Activated naive CD4-positive, alpha-beta T cell treated with anti-CD3 and anti-CD28 coated beads for 36 hours (primary cell): ENCODE measurements at places on chromosomes 2 and 18.

- no peak for DNase-seq
Observed at GRCh38 chr2:15969214-15969613, 28.9 kb downstream of the MYCN start.

GRCh38 chr2:191688934-191689695 is 11.2 kb downstream of the NABP1 start:
- no peak for DNase-seq

GRCh38 chr2:120182019-120182560 is 41.1 kb downstream of the TMEM185B start:
- DNase-seq, result no peak

GRCh38 chr2:16774980-16775898 is 109.6 kb upstream of the CYRIA start:
- DNase-seq, result no peak

DNA sequence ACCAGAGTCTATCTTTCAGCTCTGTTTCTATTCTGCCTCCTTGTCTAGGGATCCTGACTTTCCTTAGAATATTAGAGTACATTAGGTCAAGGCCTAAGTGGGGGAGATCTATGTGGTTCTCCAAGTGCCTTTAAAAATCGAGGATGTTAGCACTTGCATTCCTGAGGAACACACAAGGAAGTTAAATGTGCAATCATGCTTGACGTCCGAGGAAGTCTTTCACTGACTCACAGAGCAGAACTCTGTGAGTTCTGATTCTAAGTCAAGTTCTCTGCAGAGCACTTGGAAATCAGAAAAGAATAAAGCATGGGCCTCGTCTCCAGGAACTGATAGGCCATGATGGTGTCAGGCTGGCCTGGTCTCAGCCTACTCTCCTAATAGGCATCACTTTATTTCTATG is 17.2 kb downstream of the FHOD3 start:
- no peak for DNase-seq

- no peak for DNase-seq
Observed at GRCh38 chr2:170953941-170954340, 24.9 kb downstream of the GORASP2 start.

DNA sequence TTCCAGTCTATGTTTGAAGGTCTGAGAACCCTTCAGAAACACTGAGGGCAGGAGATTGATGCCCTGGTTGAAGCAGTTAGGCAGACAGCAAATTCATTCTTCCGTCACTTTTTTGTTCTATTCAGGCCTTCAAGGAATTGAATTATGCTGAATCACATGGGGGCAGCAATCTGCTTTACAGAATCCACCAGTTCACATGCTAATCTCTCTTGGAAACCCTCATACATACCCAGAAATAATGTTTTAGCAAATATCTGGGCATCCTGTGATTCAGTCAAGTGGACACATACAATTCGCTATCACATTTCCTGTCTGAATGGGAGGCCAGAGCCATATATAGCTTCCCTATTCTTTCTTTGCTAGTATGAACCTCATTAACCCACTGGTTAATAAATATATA is 301.4 kb upstream of the CNTNAP5 start:
- no peak for DNase-seq

DNA sequence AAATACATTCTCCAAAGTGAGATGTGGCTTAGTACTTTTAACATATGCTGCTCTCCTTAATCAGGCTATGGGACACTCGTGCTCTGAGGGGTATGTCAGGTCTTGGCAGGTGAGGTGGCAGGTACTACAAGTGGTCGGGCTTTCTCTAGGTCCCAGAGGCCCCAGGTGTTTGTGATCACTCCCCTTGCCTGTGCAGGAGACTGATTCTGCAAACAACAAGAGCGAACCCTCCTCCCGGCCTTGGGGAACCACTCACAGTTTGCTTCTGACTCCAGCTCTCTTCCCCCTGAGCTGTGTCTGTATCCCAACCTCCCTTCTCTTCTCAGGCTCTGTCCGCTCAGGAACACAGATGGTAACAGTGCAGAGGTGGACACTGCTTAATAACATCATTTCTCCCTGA is 48.1 kb downstream of the ATOH8 start:
- no peak for DNase-seq

GRCh38 chr2:70710038-70710690 is 57.8 kb downstream of the ADD2 start:
- no peak for DNase-seq

DNA sequence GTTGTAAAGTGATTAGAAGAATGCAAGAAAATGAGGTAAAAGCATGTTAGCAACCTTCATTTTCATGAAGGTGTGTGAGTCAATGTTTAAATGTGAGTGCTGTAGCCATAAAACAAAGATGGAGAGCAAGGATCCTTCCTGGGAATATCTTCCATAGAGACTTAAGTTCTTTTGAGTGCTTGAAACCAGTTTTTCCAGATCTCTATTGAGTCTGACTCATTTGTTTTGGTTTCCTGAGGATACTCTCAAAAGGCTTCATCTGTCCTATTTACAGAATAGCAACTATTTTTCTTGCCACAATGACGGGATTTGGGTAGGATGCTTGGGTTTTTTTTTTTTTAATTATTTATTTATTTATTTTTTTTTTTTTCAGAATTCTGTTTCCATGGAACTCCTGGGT is 45.9 kb upstream of the ASB1 start:
- no peak for DNase-seq

- DNase-seq, result no peak
Observed at GRCh38 chr2:72136933-72137497, 10.6 kb downstream of the CYP26B1 start.

DNA sequence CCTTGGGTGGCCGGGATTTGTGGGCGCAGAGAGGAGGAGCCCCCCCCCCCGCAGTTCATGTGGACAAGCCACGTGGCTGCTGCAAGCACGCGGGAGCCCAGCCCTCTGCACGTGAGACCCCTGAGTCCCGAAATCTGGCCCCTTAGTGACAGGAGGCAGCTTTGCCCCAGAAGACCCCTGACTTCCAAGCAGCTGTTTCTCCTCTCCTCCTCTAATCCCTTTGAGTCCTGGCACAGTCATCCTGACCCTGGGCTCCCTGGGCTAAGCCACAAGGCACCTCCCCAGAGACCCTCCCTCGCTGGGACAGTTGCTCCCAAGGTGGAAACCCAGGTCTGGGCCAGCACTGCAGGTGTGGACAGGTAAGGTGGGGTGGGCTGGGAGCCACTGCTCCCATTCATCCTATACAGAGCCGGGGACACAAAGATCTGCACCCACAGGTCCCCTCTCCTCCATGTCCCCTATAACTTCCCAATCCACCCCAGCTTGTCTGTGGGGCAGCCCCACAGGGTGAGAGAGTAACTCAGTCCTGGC is 923 bp downstream of the TEKT4 start:
- no peak for DNase-seq

- no peak for DNase-seq
Observed at GRCh38 chr2:20579866-20580265, 71.0 kb downstream of the HS1BP3 start.

DNA sequence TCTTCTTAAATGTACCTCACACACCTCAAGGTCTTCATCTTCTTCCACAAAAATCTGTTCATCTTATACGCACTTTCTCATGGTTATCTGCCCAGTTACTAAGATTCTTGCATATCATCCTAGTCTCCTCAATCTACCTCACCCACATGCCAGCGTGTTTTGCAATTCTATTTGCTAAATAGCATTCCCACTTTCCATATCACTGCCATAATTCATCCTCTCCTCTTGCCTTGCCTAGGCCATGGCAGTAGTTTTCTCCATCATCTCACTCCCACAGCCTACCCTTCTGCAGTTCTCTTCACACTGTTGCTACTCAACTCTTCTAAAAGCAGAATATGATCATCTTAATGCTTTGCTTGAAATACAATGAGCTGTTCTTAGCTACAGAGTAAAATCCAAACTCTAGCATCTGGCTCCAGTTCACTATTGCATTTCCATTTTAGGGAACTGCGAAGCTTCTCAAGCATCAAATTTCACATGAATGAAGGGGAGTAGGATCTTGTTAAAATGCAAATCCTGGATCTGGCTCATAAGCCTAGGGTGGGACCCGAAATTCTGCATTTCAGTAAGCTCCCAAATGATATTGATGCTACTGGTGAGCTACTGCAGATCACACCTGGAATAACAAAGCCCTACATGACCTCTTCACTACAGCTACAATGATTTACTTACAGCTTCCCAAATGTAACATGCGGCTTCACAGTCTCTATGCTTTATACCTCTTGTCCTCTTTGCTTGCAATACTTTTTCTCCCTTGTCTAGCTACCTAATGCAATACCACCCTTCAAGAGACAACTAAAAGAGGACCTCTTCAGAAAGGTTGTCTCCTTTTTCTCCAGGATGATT is 293.9 kb downstream of the SATB2 start:
- DNase-seq, result no peak

GRCh38 chr2:38634684-38635083 is 31.2 kb upstream of the GALM start:
- DNase-seq, result no peak

GRCh38 chr18:41532344-41533086 is 422.5 kb upstream of the PIK3C3 start:
- no peak for DNase-seq

GRCh38 chr2:15722980-15723379 is 131.3 kb downstream of the DDX1 start:
- DNase-seq, result no peak

GRCh38 chr2:148548716-148549400 is 95.7 kb upstream of the EPC2 start:
- no peak for DNase-seq

- no peak for DNase-seq
Observed at GRCh38 chr2:108345951-108346350, 31.8 kb upstream of the SULT1C4 start.

DNA sequence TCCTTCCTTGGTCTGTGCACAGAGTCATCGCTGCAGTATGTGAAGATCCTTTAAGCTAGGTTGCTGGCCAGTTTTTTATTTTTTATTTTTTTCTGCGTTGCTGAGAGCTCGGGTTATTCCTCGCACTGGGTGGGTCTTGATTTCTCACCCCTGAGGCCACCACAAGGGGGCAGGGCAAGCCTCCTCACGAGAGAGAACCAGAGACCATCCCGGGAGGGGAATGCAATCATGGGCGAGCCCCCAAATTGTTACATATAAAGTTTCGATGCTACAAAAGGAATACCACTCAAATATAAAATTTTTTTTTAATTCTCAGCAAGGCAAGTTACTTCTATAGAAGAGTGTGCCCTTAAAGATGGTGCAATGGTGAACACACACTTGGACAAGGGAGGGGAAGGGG is 24.9 kb downstream of the HTR2B start:
- peak; percentile 9 for DNase-seq

DNA sequence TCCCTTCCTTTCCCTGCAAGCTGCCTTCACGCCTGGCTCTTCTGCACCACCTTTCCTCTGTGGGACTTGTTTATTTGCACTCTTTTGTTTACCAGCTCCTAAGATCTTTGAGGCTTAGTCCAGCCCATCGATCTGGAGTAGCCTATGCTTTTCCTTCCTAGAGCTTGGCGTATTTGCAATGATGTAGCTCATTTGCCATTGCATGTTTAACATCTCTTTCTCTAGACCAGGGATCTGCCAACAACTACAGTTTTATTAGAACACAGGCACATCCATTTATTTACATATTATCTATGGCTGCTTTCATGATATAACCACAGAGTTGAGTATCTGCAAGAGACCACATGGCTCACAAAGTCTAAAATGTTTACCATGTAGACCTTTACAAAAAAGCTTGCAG is 150.4 kb downstream of the RAPGEF4 start:
- no peak for DNase-seq

- no peak for DNase-seq
Observed at GRCh38 chr18:77092104-77093066, 40.2 kb downstream of the MBP start.

DNA sequence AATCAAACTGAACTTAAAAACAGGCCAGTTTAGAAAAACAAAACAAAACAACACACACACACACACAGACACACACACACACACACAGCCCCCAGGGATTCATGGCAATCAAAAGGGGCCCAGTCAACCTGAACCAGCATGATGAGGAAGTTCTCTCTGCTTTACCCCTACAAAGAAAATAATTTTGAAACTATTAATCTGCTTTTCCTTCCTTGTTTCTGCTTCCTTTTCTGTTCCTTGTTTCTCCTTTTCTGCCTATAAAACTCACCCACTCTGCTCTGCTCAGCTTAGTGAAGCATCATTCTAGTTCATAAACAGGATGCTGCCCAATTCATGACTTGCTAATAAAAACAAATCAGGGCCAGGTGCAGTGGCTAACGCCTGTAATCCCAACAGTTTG is 203.1 kb downstream of the RAB3GAP1 start:
- no peak for DNase-seq

DNA sequence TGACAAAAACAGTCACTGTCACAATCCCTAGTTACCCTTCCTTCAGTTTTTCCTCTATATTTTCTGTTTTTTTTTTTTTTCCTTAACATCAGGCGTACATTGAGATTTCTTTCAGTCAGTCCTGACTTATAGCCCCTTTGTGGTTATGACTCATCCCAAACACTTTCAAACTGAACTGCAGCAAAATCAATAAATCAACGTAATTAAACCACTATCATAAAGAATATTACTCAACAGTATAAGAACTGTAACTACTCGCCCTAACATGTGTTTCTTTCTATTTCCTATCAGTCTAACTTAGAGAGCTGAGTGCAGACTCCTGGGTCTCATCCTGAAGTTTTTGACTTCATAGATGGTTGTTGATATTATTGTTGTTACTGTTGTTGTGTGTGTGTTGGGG is 523.5 kb downstream of the LRRTM4 start:
- DNase-seq, result no peak

- no peak for DNase-seq
Observed at GRCh38 chr2:117771969-117772630, 42.4 kb upstream of the DDX18 start.

DNA sequence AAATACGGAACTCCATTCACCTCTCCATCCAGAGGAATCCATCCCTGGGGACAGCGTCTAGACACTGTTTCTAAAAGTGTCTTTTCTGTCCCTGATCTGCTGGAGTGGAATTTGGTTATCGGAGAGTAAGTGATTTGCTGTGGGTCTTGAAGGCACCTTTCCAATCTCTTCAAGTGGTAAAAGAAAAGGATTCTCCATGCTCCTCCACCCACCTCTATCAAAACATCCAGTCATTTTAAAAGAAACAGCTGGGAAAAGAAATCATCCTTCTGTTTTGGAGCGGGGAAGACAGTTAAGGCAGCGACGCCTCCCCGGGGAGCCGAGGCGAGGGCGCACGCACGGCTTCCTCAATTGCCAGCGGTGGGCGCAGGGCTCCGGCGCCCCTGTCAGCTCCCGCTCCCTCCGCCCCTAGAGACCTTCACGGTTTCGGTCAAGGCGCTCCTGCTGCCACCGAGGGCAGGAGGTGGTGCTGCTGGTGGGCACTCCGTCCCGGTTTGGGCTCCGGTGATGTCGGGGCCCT is 547 bp downstream of the SLC35F5 start:
- peak; percentile 49 for DNase-seq

- no peak for DNase-seq
Observed at GRCh38 chr2:158507679-158508078, 50.9 kb downstream of the PKP4 start.

GRCh38 chr2:237691029-237691907 is 63.9 kb downstream of the LRRFIP1 start:
- DNase-seq, result peak; percentile 50
